ENCODE measurements at places on chromosomes 3 and 15.

DNA sequence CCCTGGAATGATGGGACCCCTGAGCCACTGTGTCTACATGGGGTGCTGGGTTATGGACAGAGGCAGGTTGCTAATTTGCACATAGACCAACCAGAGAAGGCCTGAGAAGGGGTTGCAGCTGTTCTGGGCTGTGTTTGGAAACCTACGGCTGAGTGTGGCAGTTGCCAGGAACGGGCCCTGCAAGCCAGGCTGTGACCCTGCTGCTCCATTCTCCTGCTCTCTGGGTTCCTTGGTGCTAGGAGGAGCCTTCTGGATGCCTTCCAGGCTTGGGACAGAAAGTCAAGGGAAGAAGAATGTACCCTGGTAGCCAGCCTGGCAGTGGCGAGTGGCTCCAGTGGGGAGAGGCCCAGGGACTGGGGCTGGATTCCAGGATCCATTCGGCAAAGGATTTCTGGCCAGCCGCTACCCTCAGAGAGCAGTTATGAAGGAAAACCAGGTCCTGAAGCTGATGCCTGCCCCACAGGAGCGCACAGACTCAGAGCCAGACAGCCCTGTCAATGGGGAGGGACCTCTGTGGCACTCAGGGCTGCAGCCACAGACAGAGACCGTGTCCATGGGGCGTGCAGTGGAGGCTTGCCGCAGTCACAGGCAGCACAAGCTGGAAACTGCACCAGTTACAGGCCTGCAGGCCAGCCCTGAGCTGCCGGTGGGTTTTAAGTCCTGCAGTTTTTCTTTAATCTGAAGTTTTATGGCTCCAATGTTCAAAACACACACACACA lies 55.1 kb upstream of the ACAD9 start:
- DNase-seq = no peak

DNA sequence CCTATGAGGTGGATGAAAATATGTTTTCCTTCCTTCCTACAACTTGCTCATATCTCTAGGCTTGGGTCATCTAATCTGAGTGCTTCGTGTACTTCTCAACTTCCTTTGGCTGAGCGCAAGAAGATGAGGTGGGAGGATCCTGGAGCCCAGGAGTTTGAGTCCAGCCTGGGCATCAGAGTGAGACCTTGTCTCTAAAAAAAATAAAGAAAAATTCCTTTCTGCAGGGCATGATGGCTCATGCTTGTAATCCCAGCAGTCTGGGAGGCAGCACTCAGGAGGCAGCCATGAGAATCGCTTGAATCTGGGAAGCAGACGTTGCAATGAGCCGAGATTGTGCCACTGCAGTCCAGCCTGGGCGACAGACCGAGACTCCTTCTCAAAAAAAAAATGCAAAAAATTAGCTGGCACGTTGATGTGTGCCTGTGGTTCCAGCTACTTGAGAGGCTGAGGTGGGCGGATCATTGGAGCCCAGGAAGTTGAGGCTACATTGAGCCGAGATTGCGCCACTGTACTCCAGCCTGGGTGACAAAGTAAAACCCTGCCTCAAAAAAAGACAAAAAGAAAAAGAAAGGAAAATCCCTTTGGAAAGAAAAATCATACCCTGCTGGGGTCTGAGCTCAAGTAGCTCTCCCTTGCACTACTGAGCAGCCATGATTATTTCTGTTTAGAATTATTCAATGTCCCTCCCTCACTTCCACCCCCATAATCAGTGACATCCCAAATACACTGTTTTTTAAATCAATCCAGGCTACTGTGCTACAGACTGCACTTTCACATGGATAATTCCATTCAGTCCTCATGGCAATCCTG lies 28.0 kb upstream of the RAB11A start:
- peak; percentile 46 for DNase-seq

- peak; percentile 13 for DNase-seq
Observed at GRCh38 chr3:160928183-160928726, 172.2 kb downstream of the PPM1L start.

- peak; percentile 87 for DNase-seq
Observed at GRCh38 chr15:67146234-67146633, 80.8 kb downstream of the SMAD3 start.

- no peak for DNase-seq
Observed at GRCh38 chr3:78406396-78406795, 1361.4 kb downstream of the ROBO1 start.

DNA sequence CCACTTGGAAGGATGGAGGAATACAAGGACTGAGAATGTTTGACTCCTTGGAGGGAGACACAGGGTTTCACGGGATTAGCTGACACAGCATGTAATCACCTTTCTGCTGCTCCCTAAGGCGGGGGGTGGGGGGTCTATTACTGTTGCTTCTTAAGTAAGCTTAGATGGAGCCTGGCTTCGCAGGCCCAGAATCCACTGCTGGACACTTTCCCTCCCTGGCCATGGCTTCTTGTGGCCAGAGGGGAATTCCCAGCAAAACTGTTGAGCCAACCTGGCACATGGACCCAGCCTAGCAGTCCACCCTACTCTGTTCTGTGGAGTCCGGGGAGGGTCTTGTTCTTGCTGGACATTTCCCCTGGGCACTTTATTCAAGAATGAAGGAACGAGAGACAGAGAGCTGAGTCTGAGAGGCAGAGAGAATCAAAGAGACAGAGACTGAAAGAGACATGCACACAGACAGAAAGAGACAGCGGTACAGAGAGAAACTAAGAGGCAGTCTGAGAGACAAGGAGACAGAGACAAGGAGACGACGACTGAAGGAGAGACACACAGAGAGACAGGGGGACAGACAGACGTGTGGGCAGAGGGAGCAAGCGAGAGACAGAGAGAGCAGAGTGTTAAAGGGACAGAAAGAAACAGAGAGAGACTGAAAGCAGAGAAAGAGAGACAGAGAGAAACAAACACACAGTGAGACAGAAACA lies 55.6 kb upstream of the DLG1 start:
- peak; percentile 54 for DNase-seq

- DNase-seq = peak; percentile 77
Observed at GRCh38 chr3:127750226-127751031, 71.9 kb downstream of the MGLL start.

DNA sequence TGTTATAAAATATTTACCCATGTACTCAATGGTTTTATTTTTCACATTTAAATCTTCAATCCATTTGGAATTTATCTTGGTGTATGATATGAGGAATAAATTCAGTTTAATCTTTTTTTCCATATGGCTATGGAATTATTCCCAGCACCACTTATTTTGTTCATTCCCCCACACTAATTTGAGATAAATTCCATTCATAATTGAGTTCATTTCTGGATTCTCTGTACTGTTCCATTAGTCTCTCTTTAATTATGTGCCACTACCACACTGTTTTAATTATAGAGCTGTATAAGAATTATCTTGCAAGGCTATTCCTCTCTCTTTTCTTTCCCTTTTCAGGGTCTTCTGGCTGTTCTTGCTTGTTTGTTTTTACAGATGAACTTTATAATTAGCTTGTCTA lies 34.6 kb downstream of the PDE8A start:
- DNase-seq = no peak

DNA sequence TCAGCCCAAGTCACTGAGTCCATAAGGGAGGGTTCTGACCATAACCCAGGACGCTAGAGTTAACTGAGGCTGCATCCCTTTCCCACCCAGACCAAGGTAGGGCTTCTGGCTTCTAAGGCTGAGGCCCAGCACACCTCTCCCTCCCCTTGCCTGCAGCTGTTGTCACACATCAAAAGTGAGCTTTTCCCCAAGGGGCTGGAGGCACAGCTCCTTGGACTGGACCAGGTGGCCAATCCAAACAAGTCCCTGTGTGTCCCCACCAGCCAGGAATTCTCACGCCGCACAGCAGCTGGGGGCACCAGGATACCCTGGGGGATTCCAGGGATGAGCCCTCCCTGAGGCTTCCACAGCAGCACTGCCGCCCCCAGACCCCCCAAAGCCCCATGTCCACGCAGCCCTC lies 22.3 kb upstream of the ISLR2 start:
- DNase-seq = no peak

DNA sequence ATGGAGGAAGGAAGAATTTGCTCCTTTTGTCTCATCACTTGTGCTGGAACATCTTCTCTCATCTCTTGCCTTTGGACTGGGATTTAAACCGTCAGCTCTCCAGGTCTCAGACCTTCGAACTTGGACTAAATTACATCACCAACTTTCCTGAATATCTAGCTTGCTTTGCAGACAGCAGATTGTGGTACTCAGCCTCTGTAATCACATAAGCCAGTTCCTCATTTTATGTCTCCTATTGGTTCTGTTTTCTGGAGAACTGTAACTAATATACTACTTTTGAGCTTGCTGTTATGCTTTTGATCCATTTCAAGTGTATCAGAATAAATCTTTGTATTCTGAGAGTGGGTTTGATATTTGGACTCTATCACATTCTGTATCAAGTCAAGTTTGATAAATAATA lies 164.3 kb upstream of the VEPH1 start:
- no peak for DNase-seq

GRCh38 chr15:68518046-68518445 lies 60.7 kb upstream of the CORO2B start:
- no peak for DNase-seq

- no peak for DNase-seq
Observed at GRCh38 chr3:108201258-108201657, 21.0 kb downstream of the IFT57 start.

- DNase-seq = no peak
Observed at GRCh38 chr3:194849166-194849875, 163.6 kb downstream of the FAM43A start.

GRCh38 chr3:41308119-41308518 lies 108.8 kb downstream of the CTNNB1 start:
- DNase-seq = no peak

GRCh38 chr3:42660131-42660715 lies 6.7 kb downstream of the ZBTB47 start:
- DNase-seq = no peak

GRCh38 chr15:75307778-75308390 lies 25.2 kb downstream of the GOLGA6D start:
- peak; percentile 47 for DNase-seq

- DNase-seq = no peak
Observed at GRCh38 chr3:80521081-80521480, 753.3 kb upstream of the ROBO1 start.

DNA sequence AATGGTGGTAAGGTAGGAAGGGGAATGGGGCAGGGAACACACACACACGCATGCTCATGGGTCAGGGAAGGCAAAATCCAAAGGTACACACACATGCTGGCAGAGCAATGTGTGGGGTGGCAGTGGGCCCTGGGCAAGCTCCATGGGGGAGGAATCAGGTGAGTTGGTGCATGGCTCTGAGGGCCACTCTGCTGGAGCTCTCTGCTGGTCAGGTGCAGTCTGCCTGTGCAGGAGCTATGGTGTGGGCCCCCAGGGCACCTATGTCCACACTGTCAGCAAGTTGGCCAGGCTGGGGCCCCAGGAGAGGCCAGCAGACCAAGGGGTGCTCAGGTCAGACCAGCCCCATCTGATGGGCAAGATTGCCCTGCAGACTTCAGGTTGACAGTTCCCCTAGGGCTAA lies 90.1 kb upstream of the GAP43 start:
- no peak for DNase-seq

- DNase-seq = peak; percentile 70
Observed at GRCh38 chr3:194572944-194573491, 60.2 kb downstream of the TMEM44 start.

GRCh38 chr15:66724732-66725463 lies 22.9 kb downstream of the SMAD6 start:
- DNase-seq = no peak

DNA sequence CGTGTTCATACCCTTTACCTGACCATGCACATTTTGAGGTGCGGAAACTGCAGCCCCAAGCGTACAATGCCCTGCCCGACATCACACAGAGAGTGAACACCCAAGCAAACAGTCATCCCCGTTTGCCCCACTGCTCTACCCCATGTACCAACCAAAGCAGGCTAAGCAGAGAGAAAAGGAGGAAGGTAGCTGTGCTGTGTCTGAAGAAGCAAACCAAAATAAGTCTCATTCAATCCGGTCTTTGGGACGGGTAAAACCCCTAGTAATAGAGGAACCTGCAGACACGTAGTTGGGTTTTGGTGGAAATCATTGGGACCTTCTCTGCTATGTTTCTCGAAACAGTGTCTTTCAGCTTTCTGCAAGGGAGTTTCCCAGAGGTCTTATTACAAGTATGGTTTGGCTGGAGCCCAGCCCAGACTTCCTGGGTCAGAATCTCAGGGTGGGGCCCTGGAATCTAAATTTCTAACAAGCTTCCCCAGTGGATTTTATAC lies 164.6 kb upstream of the HES1 start:
- peak; percentile 79 for DNase-seq

GRCh38 chr15:79133309-79133708 lies 42.7 kb upstream of the RASGRF1 start:
- DNase-seq = no peak

- DNase-seq = no peak
Observed at GRCh38 chr3:190356246-190356645, 31.7 kb upstream of the CLDN16 start.

- DNase-seq = peak; percentile 82
Observed at GRCh38 chr15:85477730-85478129, 97.3 kb downstream of the AKAP13 start.

DNA sequence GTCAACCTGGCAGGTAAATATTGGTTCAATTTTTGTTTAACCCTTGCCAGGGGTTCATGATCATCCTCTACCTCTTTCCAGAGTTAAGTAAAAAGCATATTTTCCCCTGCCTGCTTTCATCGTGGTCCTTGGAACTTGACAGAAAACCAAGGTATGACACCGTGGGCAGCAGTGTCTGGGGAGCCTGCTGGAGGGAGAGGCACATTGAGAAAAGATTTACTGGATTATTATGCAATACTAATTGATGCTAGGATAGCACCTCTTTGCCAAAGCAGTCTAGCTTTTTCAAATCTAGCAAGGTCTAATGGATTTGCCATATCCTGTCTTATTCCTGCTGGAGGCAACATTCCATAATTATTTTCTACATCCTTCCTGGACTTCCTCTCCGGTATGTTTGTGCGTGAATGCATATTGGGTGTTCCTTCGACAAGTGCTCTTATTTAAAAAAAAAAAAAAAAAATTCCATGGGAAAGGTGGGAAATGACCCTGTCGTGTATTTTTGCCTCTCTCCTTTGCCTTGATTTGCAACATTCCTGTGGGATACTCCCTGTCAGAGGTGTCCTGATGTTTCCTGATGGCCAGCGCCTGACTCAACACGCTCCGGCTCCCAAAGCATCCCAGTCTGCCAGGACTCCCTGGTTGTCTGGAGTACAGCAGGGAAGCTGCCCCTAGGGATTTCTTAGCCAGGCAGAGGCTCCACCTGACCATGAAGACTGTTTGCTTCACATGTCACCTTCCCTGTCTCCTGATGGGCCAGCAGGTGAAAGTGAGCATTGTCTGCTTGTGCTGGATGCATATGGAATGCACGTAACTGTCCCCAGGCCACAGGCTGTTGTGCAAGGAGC lies 6.3 kb downstream of the BHLHE40 start:
- peak; percentile 80 for DNase-seq

DNA sequence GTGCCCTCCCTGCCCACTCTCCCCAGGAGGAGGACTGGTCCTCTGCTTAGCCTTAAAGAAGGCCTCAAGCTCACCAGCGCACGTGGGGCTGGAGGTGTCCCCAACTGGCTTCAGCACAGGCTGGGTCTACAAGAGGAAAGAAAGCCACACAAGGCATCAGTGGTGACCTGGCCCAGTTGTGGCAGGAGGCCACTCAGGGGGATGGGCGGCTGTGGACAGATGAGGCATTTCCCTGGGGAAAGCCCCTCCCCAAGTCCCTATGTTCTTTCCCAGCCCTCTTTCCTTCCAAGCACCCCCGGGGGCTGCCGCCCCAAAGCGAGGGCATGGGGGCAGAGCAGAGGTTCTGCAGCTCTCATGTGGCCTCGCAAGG lies 155.2 kb upstream of the TLE3 start:
- DNase-seq = no peak

All from choroid plexus epithelial cell (primary cell).